ENCODE measurements at places on chromosomes 1 and 21.

GRCh38 chr21:43681650-43682049 lies 22.3 kb downstream of the RRP1B start:
- DNase-seq: no peak

GRCh38 chr1:84170171-84170570 lies 26.1 kb downstream of the PRKACB start:
- DNase-seq: no peak

- no peak for DNase-seq
Observed at GRCh38 chr1:207801819-207802218, 50.0 kb downstream of the CD46 start.

DNA sequence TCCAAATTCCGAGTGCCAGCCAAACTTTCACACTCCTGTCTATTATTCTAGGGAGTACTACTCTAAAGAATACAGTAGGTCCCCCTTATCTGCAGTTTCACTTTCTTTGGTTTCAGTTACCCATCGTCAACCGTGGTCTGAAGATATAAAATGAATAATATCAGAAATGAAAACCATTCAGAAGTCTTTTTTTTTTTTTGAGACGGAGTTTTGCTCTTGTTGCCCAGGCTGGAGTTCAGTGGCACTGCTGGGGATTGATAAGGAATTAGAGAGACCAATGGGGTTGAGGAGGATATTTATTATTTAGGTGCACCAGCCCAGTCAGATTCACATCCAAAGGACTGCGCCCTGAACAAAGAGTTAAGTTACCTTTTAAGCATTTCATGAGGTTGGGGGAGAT lies 52.9 kb upstream of the SRSF10 start:
- no peak for DNase-seq

GRCh38 chr1:15826810-15827507 lies 19.5 kb upstream of the UQCRHL start:
- DNase-seq: no peak

DNA sequence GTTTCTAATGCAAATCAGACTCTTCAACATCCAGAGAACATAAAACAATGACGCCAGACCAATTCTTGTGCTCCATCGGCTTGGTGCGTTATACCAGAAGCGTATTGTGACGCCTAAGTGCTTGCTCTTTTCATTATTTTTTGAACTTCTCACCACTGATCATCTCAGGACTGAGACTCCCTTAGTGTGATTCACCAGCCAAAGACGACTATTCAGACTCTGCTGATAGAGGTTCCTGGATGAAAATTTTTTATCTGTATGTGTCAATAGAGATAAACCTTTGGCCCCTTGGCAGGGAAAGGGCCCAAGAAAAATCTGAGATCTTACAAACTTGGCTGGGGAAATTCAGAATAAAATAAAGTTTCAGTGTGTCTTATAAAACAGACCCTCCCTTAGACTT lies 856 bp upstream of the GREM2 start:
- DNase-seq: no peak

- DNase-seq: no peak
Observed at GRCh38 chr1:59990470-59990869, 63.9 kb upstream of the CYP2J2 start.

GRCh38 chr1:30571380-30571779 lies 152.0 kb downstream of the MATN1 start:
- no peak for DNase-seq

- no peak for DNase-seq
Observed at GRCh38 chr1:78102916-78103315, 57.1 kb downstream of the GIPC2 start.
